Thymus (tissue), 14 donors: ENCODE measurements at places on chromosomes 6 and 20. TPM values are rescaled to one million over a fixed set of nuclear protein-coding genes. Genes with fewer than 3 reads are reported as not detected.
A peak's percentile ranks its signal among the peaks of the same experiment; 100 is the strongest.

CST4 gene
- 0.80 TPM for total RNA-seq

ZBTB9 gene
- total RNA-seq, result 5.7 TPM

ISM1 gene
- 0.66 TPM for total RNA-seq

BICRAL gene
- 6.4 TPM for total RNA-seq

GRCh38 chr6:16929809-16930208 is 168.5 kb upstream of the ATXN1 start:
- H3K27ac ChIP-seq, result no peak overlapping the region
- no peaks in the 10 kb centered on the region for H3K27me3 ChIP-seq
- no peaks in the 10 kb centered on the region for H3K4me1 ChIP-seq

DNA sequence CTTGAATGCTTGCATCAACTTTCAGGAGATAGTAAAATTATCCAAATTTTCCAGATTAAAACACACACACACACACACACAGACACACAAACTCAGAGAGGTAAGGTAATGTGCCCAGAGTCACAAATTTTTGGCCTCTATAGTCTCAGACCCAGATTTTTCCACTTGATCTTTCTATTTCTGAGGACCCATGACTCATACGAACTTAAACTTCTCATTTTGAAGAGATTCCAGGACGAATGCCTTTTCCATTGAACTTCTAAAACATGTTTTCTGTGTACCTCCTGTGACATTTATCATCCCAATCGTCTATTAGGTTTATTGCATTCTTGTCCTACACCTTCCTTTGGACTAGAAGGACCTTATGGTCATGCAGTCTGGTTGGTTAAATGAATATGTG is 172.9 kb upstream of the COL21A1 start:
- no peak overlapping the region for H3K27ac ChIP-seq
- H3K27me3 ChIP-seq, result no peaks in the 10 kb centered on the region
- no peaks in the 10 kb centered on the region for H3K36me3 ChIP-seq
- no peaks in the 10 kb centered on the region for H3K4me1 ChIP-seq
- no peak for DNase-seq
- H3K4me3 ChIP-seq, result no peak overlapping the region

- no peaks in the 10 kb centered on the region for H3K27me3 ChIP-seq
- no peaks in the 10 kb centered on the region for H3K36me3 ChIP-seq
- no peak overlapping the region for H3K4me3 ChIP-seq
- H3K4me1 ChIP-seq, result no peaks in the 10 kb centered on the region
- DNase-seq, result no peak
These were observed 22.8 kb downstream of the BMP7 start for GRCh38 chr20:57243480-57244220.

DNA sequence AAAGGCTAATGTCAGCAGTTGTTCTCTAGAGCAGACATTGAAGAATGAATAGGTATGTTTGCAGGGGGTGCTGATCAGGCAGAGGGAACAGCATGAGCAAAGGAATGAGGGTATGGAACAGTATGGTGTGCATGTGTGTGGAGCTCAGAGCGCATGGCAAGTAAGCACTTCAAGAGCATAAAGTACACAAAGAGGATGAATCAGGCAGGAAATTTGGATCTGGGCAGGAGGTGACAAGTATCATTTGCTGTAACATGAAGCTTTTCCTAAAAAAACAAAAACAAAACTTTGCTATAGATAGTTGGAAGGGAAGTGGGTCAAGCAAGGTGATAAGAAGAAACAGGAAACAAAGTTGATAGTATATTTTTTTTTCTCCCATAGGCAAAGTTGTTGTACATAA is 746.8 kb downstream of the HDGFL1 start:
- H3K27me3 ChIP-seq, result no peaks in the 10 kb centered on the region
- no peak overlapping the region for H3K27ac ChIP-seq
- H3K4me3 ChIP-seq, result no peak overlapping the region
- H3K36me3 ChIP-seq, result no peaks in the 10 kb centered on the region
- no peak for DNase-seq

GRCh38 chr6:27146706-27147505 is 100.6 kb upstream of the PRSS16 start:
- H3K4me1 ChIP-seq, result peaks cover 34% of the 10 kb centered on the region
- H3K27me3 ChIP-seq, result no peaks in the 10 kb centered on the region
- peak overlapping the region; percentile 89 for H3K4me3 ChIP-seq
- DNase-seq, result peak; percentile 100
- no peaks in the 10 kb centered on the region for H3K36me3 ChIP-seq

DNA sequence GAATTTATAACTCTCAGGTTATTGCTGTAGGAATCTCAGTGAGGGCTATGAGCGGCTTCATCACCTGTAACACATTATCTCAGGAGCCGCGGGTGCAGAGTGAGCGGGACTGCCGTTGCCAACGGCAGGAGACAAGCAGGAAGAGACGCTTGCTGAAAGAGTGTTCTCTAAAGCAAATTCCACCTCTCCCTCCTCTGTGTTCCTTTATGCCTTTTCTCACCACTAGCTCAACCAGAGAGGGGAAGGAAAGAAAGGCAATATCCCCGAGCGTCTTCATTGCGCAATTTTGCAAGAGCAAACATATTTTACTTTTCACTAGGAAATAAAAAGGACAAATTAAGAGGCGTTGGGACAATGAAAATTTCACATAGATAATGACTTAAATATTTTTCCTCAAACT is 185.2 kb upstream of the EXOC2 start:
- H3K36me3 ChIP-seq, result no peaks in the 10 kb centered on the region
- H3K27me3 ChIP-seq, result no peaks in the 10 kb centered on the region
- H3K4me3 ChIP-seq, result no peak overlapping the region
- H3K27ac ChIP-seq, result no peak overlapping the region
- no peak for DNase-seq

DNA sequence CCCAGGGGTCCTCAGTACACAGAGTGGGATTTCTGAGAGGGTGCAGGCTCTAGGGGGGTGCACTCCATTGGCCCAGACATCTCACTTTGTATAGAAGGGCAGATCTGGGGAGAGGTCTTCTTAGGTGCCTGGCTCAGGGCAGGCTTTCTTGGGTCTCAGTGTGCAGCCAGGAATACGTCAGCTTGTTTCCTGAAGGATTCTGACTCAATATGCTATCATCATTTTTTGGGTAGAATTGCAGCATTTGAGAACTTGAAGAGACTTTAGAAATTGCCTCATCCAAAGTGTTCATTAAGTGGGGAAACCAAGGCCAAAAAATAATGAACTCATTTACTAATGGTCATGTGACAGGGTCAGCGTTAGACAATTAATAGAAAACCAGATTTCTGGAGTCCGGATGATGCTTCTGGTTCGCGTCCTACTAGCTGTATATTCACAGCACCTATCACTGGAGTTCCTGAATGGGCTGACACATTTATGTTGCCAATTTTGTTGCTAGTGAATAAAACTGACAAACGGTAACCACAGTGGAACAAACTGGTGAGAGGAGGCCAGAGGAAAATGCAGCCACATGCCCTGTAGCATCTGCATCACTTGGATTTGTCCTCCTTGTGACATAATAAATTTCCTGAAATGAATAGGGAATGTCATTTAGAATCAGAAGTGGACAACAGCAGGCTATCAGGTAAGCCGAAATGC is 238.9 kb downstream of the TBC1D7 start:
- H3K4me1 ChIP-seq, result no peaks in the 10 kb centered on the region
- no peaks in the 10 kb centered on the region for H3K36me3 ChIP-seq
- H3K27ac ChIP-seq, result no peak overlapping the region

DNA sequence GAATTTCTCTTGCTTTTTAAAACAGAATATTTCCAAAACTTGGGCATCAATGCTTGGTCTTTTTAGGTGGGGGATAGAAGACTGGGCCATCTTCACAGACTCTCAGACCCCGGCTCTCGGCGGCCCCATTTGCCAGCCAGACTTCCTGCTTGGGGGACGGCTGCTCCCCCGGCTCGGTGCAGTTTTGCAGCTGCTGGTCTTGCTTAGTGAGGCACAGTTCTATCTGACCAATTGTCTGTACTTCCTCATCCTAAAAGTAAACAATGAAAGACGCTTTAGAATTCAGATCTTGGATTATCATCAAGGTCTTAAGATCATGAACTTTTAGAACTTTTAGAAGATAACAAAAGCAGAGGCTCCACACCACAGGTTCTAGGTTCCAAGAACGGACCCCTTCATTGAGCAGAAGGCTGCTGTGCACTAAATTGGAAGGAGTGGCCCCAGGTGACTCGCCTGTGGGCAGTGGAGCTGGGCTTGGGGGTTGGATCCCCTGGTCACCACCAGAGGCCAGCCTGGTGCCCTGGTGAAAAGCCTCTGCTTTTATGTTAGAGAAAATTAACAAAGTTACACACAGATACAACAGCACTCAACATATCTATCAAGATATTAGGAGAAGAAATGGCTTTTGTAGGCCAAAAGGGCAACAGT is 26.7 kb downstream of the RNASET2 start:
- no peak for DNase-seq
- peaks cover 34% of the 10 kb centered on the region for H3K36me3 ChIP-seq
- no peak overlapping the region for H3K4me3 ChIP-seq
- H3K4me1 ChIP-seq, result peaks cover 22% of the 10 kb centered on the region
- no peak overlapping the region for H3K27ac ChIP-seq

DNA sequence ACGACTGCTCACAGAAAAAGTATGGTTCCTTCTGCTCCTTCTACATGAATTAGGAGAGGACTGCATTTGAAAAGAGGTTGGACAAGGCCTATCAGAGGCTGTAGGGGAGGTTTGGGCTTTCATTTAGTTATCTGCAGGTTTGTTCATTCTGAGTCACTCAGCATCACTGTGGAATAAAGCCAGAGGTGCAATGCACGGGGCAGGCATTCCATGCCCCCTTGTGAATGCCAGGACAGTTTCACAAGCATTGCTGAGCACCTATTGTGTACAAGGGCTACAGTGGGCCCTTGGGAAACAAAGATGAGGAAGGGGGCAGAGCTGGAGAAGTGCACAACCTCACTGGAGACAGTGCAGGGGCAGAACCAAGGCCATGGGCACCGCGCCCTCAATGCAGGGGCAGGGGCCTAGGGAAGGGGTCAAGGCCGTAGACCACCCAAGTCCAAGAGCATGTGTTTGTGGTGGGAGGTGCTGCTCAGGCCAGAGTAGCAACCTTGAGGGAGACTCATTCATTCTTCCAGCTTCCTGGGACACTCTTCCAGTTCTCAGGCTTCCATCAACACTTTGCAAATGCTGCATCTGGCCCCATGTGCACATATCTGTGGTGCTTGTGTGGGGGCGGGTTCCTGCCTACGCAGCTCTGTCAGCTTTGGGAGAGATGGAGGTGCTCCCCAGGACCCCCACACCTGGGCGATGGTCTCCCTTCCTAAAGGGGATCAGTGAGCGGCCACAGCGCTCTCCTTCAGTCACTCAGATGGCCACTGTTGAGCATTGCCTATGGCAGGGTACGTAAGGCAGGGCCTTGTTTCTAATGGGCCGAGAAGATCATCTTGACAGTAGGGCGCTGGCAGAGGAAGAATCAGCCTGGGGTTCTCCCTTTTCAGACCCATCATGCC is 204.5 kb downstream of the SYNDIG1 start:
- no peak for DNase-seq
- H3K36me3 ChIP-seq, result no peaks in the 10 kb centered on the region
- no peak overlapping the region for H3K4me3 ChIP-seq
- H3K27me3 ChIP-seq, result no peaks in the 10 kb centered on the region
- H3K4me1 ChIP-seq, result peaks cover 4% of the 10 kb centered on the region

DNA sequence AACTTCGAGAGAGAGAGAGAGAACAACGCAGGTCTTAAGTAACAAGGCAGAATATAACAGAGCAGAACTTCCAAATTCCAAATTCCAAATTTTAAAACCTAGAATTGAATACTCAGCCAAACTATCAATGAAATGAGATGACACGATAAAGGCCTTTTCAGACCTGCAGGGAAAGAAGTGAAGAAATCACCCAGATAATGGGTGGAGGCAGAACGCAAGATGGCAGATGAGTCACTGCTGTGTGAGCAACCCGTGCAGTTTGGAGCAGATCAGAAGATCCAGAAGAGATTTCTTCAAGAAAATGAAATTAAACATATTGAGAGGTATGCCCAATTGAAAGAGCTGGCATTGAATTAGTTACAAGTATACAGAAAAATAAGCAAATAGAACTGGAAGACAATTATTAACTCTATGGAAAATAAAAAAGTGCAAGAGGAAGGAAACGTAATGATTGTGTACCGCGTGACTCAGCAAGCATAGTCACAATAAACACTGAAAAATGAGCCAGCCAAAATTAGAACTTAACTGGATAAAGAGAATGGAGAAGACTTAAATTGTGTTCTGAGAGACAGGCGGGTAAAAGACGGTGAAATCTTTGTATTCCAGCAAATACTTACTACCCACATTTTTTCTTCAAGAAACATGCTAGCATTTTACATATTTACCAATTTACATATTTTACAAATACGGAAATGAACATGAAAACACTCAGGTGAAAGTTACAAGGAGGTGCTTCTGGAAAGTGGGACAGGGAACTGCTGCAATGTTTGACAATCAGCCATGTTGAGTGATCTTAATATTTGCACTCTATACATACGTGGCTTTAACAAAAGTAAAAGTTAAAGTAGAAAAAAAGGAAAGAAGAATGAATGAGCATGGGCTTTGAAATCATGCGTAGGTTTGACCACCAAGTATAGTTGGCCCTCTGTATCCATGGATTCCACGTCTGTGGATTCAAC is 87.9 kb upstream of the CDYL start:
- H3K4me3 ChIP-seq, result no peak overlapping the region
- no peaks in the 10 kb centered on the region for H3K4me1 ChIP-seq
- no peak for DNase-seq
- no peaks in the 10 kb centered on the region for H3K27me3 ChIP-seq
- H3K27ac ChIP-seq, result no peak overlapping the region

GRCh38 chr6:74152096-74152675 is 456.2 kb downstream of the CD109 start:
- no peaks in the 10 kb centered on the region for H3K27me3 ChIP-seq
- no peaks in the 10 kb centered on the region for H3K4me1 ChIP-seq
- no peak for DNase-seq
- no peak overlapping the region for H3K27ac ChIP-seq

DNA sequence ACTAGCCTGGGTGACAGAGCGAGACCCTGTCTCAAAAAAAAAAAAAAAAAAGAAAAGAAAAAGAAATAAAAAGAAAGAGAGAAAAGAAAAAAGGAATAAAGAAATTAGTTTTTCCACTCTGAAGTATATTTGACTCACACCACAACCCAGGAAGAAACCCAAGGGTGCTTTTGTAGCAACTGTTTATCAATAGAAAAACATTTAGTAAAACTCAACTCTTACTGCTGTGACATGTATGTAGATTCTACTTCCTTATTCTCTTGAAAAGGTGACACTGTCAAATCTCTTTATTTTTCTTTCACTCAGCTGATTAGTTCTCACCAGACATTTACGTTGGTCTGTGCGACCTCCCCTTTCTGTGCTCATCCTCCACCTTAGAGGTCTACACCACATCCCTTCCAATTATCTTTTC is 99.9 kb upstream of the SHLD1 start:
- peaks cover 14% of the 10 kb centered on the region for H3K4me1 ChIP-seq
- H3K4me3 ChIP-seq, result no peak overlapping the region
- H3K27me3 ChIP-seq, result no peaks in the 10 kb centered on the region
- H3K36me3 ChIP-seq, result no peaks in the 10 kb centered on the region
- H3K27ac ChIP-seq, result no peak overlapping the region
- DNase-seq, result no peak

- H3K27ac ChIP-seq, result no peak overlapping the region
- H3K4me3 ChIP-seq, result no peak overlapping the region
- H3K36me3 ChIP-seq, result no peaks in the 10 kb centered on the region
- no peaks in the 10 kb centered on the region for H3K27me3 ChIP-seq
These were observed 218.8 kb upstream of the RNF217 start for GRCh38 chr6:124743420-124743819.
